ENCODE measurements at places on chromosomes 6 and 20.
A peak's percentile ranks its signal among the peaks of the same experiment; 100 is the strongest.

GRCh38 chr6:13282393-13283069 is 45.8 kb downstream of the TBC1D7 start:
- no peak for DNase-seq

DNA sequence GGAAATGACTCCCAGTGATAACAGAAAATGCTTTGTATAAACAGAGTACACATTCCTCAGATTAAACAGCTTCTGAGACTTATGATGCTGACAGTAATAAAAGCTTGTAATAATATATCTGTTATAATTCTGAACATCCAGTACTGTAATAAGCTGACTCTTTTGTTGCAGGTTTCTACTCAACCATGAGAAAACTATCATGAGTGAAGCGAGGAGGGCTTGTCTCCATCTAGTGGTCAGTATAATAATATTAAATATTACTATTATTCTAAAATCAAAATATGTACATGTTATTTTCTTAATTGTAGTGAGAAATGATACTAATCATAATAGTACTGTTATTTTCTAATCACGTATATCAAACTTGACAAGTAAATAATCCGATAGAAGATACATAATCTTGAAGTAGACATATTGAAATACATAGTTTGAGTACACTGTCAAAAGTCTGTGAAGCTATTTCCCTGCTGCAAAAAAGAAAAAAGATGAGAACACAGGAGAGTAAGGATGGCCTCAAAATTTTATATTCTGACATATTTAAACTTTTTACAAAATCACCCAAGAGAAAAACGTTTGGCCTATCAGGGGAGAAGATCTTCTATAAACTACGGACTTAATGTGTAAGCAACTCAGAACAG is 183.1 kb downstream of the MOXD1 start:
- no peak for DNase-seq

- DNase-seq = no peak
These were observed 35.1 kb upstream of the CCN6 start for GRCh38 chr6:112018619-112019416.

GRCh38 chr6:149229096-149229495 is 88.4 kb upstream of the TAB2 start:
- no peak for DNase-seq

GRCh38 chr20:13277663-13278295 is 56.7 kb downstream of the ISM1 start:
- DNase-seq = no peak

- no peak for DNase-seq
These were observed 39.3 kb downstream of the GSTA2 start for GRCh38 chr6:52724042-52724405.

DNA sequence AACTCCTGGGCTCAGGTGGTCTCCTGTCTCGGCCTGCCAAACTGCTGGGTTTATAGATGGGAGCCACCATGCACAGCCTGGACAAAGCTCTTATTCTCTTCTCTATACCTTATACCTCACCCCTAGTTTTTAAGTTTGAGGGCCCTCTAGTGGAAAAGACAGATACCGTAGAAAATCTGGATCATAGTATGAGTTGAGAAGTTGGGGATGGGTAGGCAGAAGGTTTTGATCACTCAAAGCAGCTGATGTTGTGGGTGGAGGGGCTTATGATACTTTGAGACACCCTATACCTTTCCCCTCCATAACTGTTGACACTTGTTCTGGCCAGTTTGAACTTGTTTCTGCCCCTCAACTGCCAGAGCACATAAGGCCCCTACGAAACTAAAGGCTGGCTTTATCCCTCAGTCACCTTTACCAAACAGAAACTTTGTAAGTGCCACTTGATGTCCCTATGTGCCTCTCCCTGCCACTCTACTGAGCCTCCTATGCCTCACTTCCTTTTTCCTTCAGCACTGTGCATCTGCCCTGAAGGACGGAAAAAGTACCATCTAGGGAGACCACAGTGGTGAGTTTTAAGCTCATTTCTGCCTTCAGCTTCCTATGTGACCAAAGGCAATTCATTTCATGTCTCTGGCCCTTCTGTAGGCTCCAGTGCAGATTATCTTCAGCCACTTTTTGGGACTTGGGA is 28.6 kb downstream of the RALY start:
- DNase-seq = no peak

DNA sequence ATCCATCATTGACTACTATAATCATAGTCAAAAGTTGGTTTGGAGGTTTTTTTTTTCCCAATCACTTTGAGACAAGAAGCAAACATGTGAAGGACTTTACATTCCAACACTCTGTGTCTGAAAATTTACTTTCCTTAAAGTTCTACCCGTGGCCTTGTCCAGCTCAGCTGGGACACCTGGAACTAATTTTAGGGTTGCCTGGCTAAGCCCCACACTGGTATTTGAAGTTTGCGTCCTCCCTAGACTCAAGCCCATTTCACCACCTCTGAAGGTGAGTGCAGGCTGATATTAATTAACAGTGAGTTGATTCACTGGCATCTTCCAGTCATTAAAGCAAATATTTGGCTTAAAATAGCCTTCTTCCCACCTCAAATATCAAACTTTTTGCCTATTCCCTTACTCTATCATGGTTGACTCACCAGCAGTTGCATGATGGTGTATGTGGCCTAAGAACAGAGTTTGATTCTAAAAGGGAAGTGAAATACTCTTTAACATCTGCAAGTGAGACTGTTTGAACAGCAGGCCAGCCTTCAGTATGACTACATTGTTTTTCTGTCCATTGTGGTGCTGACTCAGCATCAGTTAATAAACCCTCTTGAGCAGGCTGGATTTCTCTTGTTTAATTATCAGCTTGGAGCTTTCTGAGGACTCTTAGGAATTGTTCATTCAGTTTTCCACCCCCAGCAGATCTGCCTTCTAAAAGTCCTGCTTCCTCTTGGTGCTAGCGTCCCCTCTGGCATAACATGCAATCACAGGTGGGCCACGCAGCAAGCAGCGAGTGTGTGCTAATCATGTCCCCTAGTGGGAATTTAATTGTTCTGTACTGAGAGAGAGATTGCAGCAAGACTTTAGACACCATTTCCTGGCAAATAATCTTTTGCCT is 1.8 kb upstream of the PRDM1 start:
- DNase-seq = peak; percentile 38

DNA sequence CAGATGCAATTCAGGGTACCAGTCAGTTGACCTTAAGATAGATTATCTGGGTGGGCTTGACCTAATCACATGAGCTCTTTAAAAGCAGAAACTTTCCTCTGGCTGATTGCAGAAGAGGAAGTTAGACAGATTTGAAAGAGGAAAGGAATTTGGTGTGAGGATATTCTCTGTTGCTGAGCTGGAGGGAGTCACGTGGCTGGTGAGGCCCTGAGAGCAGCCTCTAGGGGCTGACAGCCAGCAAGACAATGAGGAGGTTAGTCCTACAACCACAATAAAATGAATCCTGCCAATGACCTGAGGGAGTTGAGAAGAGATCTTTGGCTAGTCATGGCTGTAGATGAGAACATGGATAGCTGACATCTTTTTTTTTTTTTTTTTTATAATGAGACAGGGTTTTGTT is 87.0 kb upstream of the B3GAT2 start:
- DNase-seq = no peak

DNA sequence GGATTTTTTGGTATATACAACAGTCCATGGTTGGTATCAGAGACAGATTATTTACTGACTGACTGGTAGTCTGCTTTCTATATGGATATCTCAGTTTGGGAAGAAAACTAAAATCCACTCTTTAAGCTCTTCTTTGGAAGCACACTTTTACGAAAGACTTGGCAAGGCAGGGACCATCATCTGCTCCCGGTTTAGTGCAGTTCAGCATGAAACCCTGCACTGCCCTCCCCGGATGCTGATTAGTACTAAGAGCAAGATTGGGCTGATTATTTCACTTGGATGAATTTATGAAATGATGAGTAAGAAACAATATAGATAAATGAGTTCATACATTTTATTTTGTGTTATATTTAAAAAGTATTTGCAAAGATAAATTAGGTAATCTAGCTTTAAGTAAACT is 56.3 kb downstream of the RGS17 start:
- DNase-seq = no peak

- DNase-seq = no peak
These were observed 52.6 kb upstream of the CEP162 start for GRCh38 chr6:84280030-84280429.

DNA sequence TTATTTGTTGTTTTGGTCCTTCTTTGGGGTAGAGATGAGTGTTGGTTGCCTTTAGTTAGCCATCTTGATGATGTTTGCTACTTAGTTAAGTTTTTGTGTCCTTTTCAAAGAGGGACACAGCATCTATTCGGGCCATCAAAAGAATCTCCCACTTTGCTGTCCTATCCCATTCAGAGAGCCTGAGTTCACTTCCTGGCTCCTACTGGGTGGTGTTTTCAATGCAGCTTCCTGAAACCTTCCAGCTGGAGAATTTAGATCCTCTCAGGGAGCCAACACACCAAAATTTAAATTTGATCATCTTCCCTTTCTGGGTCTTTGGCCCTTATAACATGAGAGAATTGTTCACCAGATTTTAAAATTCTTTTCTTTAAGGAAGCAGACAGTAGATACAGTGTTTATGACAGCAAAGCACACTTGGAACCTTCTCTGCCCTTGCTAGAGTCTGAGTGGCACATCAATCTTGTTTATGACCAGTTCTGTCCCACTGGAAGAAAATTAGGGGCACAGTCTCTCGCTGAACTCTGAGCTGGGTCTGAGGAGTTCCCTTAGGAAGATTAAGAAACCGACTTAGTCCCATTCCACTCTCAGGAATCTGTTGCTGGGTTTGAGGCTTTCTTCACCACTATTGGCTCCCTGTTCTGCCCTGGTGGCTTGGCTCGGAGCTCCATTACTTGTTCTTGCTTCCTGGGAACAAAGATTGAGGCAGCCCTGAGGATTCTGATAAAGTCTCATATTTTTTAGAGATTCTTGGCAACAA is 115.5 kb downstream of the CCDC170 start:
- no peak for DNase-seq

- peak; percentile 78 for DNase-seq
These were observed 679 bp upstream of the LPIN3 start for GRCh38 chr20:41339957-41340326.

DNA sequence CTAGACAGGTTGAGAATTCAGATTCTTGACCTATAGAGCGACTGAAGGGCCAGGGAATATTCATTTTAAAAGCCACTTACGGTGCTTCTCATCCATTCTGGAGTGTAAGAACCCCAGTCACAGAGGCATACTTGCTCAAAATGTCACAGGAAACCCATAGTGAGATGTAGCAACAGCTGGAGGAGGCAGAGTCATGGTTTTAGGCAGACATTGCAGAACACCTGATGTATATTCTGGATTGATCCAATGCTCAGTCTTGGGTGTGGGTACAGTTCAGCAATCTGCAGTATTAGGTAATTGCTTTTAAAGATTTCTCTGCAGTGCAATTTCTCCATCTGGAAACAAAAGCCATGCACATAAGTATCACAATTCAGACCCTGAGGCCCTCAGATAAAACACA is 137.4 kb upstream of the SLC22A23 start:
- DNase-seq = no peak

DNA sequence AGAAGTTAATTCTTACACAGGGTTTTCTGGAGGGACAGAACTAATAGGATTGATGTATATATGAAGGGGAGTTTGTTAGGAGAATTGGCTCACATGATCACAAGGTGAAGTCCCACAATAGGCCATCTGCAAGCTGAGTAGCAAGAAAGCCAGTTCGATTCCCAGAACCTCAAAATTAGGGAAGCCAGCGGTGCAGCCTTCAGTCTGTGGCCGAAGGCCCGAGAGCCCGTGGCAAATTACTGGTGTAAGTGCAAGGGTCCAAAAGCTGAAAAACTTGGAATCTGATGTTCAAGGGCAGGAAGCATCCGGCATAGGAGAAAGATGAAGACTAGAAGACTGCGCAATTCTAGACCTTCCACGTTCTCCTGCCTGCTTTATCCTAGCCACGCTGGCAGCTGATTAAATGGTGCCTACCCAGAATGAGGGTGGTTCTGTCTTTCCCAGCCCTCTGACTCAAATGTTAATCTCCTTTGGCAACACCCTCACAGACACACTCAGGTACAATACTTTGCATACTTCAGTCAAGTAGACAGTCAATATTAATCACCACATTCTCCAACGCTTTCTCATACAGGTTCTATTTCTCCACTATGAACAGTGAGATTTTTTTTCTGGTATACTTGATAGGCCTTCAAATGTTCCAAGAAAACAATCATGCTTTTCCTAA is 357.0 kb downstream of the LAMA2 start:
- DNase-seq = no peak

DNA sequence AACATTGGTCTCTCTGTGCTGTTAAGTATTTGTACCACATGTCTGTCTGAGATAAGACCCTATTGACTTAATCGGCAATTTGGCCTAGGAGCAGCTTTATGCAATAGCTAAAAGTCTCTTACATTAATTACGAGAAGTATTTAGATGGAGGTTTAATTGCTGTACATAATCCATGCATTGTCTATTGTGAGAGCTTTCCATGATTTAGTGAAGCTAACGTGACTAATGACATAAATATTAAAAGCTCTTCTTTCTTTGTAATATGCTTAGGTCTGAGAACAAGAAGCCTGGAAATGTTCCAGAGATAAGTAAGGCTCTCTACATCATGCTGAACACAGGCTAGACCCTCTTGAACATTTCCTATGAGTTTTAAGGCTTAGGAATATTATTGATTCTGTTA is 32.7 kb upstream of the FAM83B start:
- no peak for DNase-seq

DNA sequence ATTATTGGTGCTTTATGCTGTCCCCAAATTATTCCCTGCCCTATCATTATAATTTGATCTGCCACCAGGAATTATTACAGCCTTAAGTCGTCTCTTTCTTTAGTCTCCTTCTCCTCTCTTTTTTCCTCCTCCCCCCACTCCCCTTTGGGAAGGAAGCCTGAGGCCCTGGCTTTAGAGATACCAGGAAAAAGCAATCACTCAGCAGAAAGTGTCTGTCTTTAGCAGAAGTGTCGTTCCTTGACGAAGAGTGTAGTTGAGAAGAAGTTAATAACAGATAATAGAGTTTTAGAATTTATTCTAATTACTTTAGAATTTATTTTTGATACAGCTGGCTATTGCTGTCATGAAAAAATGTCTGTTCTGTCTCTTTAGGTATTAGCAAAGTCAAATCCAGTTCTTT is 16.5 kb downstream of the LIN28B start:
- DNase-seq = no peak

GRCh38 chr6:25242567-25242966 is 36.6 kb upstream of the CARMIL1 start:
- DNase-seq = no peak

All from CD4-positive, alpha-beta T cell treated with Interleukin-15 for 1 hour (primary cell).